NCI-H345 (cell line): ENCODE measurements at places on chromosomes 2 and 18.

GRCh38 chr2:47072018-47072691 lies 83.0 kb downstream of the STPG4 start:
- no peak for DNase-seq

GRCh38 chr2:119531292-119531691 lies 7.0 kb upstream of the SCTR start:
- no peak for DNase-seq

DNA sequence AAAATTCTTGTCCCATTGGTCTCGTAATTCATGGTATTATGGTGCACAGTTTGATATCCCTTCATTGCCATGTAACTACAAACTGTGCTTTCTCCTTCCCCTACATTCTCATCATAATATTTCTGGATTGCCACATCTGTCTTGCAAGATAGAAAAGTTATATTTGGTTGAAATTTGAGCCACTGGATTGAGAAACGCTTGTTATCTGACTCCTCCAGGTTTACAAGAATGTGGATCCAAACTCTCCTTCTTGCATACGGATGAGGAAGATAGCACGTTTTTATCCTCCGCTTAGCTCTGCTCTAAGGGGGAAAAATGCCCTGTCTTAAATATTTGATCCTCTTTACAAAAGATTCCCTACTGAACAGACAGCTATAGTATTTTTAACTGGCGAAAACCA lies 438.2 kb downstream of the TSN start:
- DNase-seq: no peak

GRCh38 chr2:26178746-26179436 lies 6.0 kb downstream of the GAREM2 start:
- no peak for DNase-seq

GRCh38 chr18:79377187-79377891 lies 18.4 kb upstream of the NFATC1 start:
- DNase-seq: no peak

DNA sequence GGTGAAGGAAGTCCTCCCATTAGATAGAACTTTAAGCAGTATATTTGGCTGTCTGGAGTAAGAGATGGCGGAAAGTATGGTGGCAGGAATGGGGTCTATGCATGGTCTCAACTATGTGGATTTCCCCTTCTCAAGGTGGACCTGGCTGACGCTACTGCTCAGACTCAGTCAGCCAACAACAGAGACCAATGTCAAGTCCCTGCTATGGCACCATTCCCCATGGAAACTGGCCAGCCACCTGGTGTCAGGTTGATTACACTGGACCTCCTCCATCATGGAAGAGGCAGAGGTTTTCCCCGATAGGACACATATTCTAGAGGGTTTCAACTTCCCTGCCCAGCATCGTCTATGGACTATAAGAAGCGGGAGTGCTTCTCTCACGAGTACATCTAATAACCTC lies 8.6 kb upstream of the FAHD2A start:
- DNase-seq: no peak

DNA sequence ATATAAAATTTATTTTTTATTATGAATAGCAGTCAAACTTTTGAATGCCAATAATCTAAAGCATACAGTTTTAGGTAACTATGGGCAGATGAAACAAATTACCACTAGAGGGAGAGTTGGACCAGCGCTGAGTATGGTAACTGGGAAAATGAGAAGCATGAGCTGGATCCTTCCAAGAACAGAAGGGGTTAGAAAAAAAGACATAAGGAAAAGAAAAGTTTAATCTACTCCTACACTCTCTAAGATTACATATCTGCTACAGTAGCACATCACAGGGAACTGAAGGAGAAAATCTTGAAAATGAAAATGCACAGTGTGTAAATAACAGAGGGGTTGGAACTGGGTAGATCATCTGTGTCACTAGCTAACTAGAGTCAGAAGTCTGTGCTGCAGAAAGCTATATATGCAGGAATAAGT lies 15.5 kb downstream of the REG3G start:
- peak; percentile 4 for DNase-seq

DNA sequence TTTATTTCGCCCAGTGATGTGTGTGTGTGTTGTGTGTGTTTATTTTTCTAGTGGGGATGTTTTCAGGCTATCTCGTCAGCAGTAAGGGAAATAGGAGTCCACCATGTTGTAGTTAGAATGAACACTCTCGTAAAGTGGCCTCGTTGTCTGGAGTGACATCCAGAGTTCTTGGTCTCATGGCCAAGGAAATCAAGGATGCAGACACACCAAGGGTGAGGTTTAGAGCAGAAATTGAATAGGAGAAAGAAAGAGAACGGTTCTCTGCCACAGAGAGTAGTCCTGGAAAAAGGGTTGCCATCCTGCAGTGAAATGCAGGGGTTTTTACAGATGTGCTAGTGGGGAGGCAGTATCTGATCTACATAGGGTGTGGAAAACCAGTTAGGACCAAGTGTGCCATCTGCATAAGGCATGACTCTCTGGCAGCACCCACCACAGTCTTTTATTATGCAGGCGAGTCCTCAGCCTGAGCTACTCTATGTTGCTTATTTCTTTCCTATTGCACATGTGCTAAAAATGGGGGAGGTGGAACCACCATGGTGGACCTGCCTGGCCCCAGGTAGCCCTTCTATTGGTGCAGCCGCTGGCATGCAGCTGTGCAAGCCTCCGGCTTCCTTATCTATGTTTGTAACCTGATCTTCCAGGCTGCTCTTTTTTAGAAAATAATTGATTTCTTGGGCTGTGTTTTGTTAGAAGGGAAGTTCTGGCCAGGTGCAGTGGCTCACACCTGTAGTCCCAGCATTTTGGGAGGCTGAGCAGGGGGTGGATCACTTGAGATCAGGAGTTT lies 23.2 kb downstream of the RALB start:
- DNase-seq: no peak
